GM23248 (cell line): ENCODE measurements at places on chromosomes 3 and 15.

- no peak for DNase-seq
These were observed 21.4 kb upstream of the PLSCR5 start for GRCh38 chr3:146626403-146627122.

- no peak for DNase-seq
These were observed 23.5 kb upstream of the TSC22D2 start for GRCh38 chr3:150384296-150385212.

- DNase-seq, result peak; percentile 48
These were observed 12.8 kb upstream of the SETMAR start for GRCh38 chr3:4290272-4290893.

DNA sequence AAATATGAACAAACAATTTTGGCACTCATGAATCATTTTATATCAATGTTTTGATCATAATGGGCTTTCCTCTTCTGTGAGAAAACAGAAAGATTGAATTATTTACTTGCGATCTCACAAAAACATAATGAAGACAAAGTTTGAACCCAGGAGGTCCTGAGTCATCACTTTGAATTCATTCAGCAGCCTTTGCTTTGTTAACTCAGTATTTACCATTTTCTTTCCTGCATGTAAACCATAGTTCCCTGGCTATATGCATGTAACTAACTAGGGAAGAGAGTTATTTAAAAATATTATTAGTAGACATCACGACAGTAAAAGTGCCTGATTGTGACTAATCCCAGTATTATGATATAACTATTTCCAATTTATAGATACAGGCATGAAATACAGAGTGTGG lies 1026.2 kb downstream of the PLOD2 start:
- no peak for DNase-seq

GRCh38 chr3:134364061-134364935 lies 9.9 kb downstream of the AMOTL2 start:
- peak; percentile 99 for DNase-seq

DNA sequence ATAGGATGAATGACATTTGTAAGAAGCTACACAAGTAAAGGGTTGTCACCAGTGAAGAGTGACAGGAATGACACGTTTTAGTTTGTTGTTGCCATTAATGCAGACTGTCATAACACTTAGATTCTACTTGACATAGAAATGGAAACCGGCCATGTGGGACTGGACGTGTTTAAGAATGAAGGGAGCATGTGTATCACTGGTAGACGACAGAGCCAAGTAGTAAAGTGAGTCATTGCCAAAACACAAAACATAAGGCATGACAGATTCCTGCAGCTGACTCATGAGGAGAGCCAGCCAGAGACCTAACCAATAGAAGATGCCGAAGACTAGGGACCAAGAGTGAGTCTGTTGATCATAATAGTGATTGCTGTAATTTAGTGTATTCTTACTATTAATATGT lies 106.2 kb upstream of the PLAAT1 start:
- peak; percentile 91 for DNase-seq

- DNase-seq, result no peak
These were observed 16.3 kb upstream of the NEK10 start for GRCh38 chr3:27385504-27385903.

DNA sequence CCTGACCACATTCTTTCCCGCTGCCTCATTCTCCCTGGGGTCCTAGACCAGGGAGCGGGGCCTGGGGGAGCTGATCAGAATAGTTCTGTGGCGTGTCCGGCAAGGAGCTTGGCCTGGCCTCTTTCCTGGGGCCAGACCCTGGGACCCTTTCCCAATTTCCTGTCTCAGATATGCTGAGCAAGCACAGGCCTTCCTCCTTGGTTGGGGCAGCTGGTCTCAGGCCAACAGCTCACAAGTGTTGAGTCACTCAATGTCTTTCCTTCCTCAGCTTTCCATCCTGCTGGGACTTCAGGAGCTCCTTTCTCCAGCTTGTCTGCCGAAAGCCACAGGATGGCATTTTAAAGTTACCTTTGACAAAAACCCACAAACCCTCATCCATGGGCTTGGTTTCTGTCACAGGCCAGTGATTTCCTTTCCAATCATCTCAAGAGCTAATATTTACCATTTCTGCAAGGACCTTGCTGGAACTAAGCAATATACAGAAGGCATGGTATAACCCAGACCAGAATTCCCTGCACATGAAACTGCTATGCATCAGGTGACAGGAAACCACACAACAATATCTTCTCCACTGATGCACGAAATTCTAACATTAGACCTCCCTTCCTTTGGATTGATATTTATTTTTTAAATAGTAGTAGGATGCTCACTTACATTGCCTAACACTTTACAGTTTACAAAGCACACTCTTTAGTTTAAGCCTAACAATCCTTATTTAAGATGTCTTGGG lies 19.5 kb upstream of the TIMP4 start:
- DNase-seq, result peak; percentile 66

- DNase-seq, result peak; percentile 42
These were observed 268.8 kb upstream of the TBL1XR1 start for GRCh38 chr3:177466074-177466473.

DNA sequence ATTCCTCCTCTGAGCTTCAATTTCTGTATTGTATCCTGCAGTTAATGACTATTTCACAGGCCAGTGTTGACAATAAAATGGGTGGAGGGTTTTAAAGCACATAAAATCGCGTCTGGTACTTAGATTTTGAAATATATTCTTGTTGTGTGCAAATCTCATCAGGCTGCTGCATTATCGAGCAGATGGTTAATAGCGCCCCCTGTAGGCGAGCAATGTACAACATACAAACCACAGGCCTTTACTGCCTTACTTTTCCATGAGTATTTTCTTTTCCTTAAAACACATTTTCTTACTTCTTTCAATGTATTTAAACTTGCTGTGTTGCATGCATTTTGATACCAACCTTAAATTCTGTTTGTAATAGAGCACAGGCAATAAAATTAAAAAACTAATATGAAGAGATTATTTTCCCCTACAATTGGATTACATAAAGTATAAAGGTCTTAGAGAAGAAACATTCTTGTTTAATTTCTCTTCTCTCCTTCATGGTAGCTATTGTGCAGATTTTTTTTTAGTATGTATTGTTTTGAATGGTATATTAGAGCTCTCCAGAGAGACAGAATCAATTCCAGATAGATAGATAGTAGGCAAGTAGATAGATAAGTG lies 608.4 kb downstream of the CADM2 start:
- DNase-seq, result peak; percentile 61

- DNase-seq, result no peak
These were observed 33.8 kb downstream of the COL6A5 start for GRCh38 chr3:130379274-130379673.

DNA sequence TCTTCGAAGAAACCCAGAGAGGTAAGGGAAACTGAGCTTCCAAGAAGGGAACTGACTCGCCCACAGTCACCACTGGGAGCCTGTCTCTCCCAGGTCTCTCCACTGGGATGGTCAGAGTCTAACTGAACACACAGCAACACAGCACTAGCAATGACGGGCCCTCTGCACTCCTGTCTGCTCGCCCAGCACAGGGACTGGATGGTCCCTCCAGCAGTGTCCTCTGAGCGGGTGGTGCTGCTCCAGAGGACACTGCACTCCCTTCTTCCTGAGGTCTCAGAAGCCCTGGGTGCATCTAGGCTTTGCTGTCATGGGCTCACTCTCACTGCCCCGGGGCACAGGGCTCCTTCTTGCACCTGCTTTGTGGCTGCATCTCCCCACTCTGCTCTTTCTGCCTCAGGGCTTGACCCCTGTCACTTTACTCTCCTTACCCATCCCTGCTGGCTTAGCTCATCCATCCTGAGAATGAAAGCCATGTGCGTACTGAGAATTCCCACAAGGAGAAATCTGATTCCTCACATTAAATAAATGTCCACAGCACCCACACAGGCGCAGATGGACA lies 356.6 kb downstream of the GABRG3 start:
- no peak for DNase-seq

GRCh38 chr3:34022147-34022546 lies 223.7 kb downstream of the PDCD6IP start:
- DNase-seq, result no peak

DNA sequence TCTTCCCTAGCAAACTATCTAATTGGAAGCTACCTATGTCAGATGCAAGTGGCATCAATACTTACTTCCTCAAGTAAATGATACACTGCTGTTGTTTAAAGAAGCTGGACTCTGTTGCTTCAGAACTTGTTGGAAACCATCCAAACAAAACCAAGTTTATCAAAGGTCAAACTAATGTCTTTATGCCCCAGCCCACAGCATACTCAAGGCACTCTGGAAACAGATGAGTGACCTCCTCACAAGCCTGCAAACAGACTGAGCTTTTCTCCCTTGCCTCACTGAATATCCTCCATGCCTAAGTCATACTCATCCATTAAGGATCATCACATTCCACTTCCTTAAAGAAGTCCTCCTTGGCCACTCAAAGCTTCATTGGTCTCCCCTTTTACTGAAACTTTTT lies 107.4 kb upstream of the ACP3 start:
- DNase-seq, result no peak

- peak; percentile 81 for DNase-seq
These were observed 849 bp upstream of the HDAC11 start for GRCh38 chr3:13479332-13479581.

DNA sequence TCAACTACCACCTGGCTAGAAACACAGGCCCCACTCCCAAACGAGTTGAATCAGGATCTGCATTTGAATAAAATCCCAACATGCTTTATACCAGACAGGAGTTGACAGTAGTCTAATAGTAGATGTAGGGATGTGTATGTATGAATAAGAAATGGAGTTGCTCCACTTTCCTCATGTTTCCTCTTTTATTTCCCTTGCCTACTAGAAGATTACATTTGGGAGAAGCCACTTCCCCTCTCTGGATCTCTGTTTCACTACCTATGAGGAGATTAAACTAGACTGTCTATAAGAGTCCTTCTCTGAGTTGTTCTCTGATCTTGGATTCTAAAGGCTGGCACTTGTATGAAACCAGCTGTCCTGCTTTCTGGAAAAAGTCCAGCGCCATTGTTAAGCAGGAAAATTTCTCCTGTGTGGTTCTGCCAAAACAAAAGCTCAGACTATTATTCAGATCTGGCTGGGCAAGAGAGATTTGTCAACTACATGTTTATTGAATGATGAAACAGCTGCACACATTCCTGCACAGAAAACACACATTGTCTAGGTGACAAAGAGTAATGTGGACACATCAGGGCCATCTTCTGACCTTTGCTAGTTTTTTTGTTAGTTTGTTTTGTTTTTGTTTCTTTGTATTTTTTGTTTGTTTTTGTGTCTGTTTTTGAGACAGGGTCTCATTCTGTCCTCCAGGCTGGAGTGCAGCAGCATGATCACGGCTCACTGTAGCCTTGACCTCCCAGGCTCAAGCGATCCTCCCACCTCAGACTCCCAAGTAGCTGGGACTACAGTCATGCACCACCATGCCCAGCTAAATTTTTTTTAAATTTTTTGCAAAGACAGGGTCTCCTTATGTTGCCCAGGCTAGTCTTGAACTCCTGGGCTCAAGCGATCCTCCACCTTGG lies 29.9 kb downstream of the ACP3 start:
- DNase-seq, result peak; percentile 92

GRCh38 chr15:48603123-48603500 lies 42.4 kb downstream of the FBN1 start:
- peak; percentile 24 for DNase-seq

GRCh38 chr3:14511623-14512280 lies 28.4 kb downstream of the GRIP2 start:
- no peak for DNase-seq

DNA sequence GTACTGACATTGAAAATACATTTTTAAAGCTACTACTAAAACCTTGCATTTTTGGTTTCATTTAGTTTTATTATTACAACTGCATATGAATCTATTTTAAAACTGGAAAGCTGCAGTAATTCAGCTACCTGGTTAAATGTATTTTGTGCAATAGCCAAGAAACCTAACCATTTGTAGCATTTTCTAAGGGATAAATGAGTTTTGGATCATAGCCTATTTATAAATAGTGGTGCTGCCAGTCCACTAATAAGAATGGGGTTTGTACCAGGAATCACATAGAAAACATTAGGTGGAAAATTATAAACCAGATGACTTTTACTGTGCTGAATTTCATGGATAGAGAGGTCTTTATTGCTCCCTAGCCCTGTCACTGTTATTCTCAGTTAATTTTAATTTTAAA lies 454.7 kb downstream of the DIPK2A start:
- DNase-seq, result no peak

- DNase-seq, result no peak
These were observed 106.3 kb upstream of the BOC start for GRCh38 chr3:113105093-113105449.

DNA sequence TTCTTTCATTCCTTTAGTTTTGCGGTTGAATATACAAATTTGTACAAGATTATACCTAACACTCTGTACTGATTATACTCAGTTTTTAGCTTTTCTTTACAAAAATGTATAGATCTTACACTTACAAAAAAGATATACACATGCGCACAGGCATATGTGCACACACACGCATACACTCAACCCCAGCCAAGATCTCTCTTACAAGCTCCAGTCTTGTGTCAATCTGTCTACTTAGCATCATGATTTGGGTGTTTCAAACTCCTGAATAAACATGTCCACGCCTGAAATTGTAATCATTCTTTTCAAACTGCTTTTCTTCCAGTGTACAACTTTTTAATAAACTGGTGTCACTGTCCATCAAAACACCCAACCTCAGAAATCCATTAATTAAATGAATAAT lies 180.7 kb downstream of the NAALADL2 start:
- no peak for DNase-seq

DNA sequence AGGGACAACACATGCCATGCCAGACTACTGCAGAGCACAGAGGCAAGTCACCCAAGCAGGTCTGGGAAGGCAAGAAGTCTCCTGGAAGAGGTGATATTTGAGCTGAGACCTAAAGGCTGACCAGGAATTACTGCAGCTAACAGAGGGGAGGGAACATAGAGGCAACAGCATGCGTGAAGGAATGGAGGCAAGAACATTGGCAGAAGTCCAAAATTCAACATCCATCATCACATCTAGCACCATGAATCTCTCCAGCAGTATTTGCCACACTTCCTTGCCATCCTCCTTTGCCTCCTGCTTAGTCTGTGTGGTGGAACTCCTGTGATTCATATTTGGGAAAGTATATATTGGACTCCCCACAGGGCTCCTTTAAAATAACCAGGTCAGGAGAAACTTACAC lies 870 bp upstream of the TSEN2 start:
- peak; percentile 24 for DNase-seq
